ENCODE measurements at places on chromosomes 3 and 15.

- no peak for DNase-seq
These were observed 62.8 kb upstream of the SNRPA1 start for GRCh38 chr15:101357885-101358284.

- DNase-seq, result no peak
These were observed 25.3 kb downstream of the UBXN7 start for GRCh38 chr3:196406811-196407470.

- DNase-seq, result no peak
These were observed 29.5 kb upstream of the TMEM115 start for GRCh38 chr3:50388720-50389413.

GRCh38 chr15:70823196-70823595, 30.8 kb downstream of the LARP6 start:
- no peak for DNase-seq

GRCh38 chr3:20326541-20326940, 140.5 kb upstream of the SGO1 start:
- DNase-seq, result no peak

Measured in stimulated activated CD4-positive, alpha-beta T cell treated with anti-CD3 and anti-CD28 coated beads, Interleukin-15, amount 100 ng/mL, for 48 hours (primary cell).